DMS53 (cell line): ENCODE measurements at places on chromosomes 6 and 20.

GRCh38 chr6:44162876-44163625 is 4.4 kb downstream of the CAPN11 start:
- no peak for DNase-seq

GRCh38 chr6:79246891-79247290 is 12.4 kb upstream of the HMGN3 start:
- no peak for DNase-seq

- no peak for DNase-seq
Observed at GRCh38 chr20:31602431-31602778, 2.7 kb upstream of the ID1 start.

- peak; percentile 63 for DNase-seq
Observed at GRCh38 chr6:87848616-87849015, 146.6 kb upstream of the AKIRIN2 start.

- DNase-seq, result no peak
Observed at GRCh38 chr20:33676121-33676520, 1.9 kb upstream of the NECAB3 start.

GRCh38 chr6:149266659-149267058 is 50.9 kb upstream of the TAB2 start:
- DNase-seq, result no peak

- DNase-seq, result peak; percentile 15
Observed at GRCh38 chr6:46651006-46651405, 1.6 kb downstream of the CYP39A1 start.
